LNCaP clone FGC (cell line): ENCODE measurements at places on chromosomes 2 and 18.

GRCh38 chr2:6812857-6813530 is 52.7 kb downstream of the CMPK2 start:
- DNase-seq: no peak

DNA sequence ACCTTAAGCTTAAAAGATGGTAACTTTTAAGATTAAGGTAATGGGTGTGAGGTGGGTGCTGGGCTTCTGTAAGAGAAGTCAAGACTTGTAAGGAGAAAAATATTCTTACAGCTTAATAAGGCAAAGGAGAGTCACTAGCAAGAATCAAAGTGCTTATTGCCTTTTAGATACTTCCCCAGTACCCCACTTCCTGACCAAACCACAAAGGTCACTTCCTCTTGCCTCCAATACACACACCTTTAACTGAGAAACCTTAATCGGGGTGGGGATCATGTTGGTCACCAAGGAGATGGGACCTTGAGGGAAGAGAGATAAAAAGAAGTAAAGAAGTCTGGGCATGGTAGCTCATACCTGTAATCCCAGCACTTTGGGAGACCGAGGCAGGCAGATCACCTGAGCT is 10.6 kb upstream of the ATG16L1 start:
- no peak for DNase-seq

GRCh38 chr2:131077182-131077846 is 15.9 kb downstream of the FAM168B start:
- no peak for DNase-seq

DNA sequence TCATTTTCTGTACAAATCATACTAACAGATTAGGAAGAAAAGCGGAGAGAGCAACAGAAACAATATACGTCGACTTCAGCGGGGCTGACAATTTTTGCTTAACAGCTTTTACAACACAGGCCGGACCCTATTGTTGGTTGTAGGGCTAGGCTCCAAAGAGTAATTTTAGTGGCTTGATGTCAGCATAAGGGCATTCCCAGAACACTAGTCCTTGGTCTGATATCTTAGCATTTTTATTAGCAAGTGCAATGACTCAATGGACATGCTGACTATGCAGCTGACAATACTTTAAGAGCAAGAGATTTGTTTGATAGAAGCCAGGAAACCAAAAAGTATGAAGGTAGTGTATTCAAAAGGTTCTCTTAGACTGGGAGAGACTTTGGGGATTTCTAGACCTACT is 209.9 kb downstream of the LNPK start:
- DNase-seq: no peak

DNA sequence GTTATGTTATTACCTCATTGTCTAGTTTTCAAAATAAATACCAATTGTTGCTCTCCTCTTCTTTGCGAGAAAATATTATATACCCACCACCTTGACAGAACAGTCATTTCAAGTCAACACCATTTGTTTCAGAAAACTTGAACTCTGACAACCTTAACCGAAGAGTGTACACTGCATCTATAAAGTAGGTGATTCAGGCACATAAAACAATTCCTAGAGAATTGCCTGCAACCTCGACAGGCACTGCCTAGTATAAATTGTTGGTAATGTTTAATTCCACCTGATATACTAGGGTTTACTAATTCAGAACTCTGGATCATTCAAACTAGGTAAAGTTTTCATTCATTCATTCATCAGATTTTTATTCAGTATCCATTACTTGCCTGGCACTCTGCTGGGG is 121.8 kb downstream of the AKAIN1 start:
- no peak for DNase-seq

- no peak for DNase-seq
These were observed 317.8 kb upstream of the ZNF521 start for GRCh38 chr18:25669741-25670140.

- DNase-seq: no peak
These were observed 981.5 kb downstream of the DCDC2C start for GRCh38 chr2:4684921-4685320.

GRCh38 chr2:241082341-241083090 is 19.6 kb downstream of the MTERF4 start:
- DNase-seq: no peak

DNA sequence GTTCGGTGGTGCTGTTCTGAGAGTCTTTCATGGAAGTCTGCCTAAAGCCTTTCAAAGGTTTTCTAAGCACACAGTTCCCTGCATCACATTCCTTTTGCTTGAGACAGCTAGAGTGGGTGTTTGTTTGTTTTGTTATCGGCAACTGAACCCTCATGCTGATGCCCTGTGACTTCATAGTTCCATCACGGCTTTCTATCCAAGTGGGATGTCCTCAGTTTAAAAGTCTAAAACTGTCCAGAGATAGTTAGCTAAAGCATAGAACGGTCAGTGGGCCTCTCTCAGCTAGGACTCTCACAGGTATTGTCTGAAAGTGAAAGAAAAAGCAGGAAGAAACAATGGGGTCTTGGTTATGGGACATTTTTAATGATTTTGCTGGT is 337.3 kb downstream of the OSR1 start:
- DNase-seq: no peak

DNA sequence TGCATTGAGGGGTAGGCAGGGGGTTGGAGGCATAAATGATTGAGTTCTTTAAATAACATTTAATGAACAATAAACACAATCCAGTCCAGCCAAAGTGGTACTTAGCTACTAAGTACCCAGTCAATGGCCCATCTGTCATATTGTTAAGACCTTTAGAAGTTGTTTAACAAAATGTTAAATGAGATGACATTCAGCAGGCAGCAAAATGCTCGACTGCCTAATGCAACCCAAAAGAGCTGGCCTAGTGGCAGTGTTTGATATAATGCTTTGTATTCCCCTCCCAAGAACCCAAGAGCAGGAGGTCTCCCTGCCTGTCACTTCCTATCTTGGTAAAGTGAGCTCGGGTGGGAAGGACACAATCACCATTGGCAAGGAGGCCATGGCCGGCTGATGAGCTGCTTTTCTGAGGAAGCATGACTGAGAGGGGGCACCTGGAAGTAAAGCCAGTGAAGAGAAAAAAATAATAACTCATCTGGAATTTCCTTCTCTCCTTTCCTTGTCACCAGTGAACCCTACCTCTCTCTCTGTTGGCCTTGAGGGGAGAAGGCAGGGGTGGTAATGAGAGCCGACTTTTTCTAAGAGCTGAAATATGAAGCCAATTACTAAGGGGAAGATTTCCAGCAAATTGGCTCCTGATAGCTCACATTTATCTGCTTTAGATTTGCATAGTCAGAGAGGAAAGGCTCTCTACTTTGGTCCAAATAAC is 140.6 kb downstream of the C1D start:
- no peak for DNase-seq

DNA sequence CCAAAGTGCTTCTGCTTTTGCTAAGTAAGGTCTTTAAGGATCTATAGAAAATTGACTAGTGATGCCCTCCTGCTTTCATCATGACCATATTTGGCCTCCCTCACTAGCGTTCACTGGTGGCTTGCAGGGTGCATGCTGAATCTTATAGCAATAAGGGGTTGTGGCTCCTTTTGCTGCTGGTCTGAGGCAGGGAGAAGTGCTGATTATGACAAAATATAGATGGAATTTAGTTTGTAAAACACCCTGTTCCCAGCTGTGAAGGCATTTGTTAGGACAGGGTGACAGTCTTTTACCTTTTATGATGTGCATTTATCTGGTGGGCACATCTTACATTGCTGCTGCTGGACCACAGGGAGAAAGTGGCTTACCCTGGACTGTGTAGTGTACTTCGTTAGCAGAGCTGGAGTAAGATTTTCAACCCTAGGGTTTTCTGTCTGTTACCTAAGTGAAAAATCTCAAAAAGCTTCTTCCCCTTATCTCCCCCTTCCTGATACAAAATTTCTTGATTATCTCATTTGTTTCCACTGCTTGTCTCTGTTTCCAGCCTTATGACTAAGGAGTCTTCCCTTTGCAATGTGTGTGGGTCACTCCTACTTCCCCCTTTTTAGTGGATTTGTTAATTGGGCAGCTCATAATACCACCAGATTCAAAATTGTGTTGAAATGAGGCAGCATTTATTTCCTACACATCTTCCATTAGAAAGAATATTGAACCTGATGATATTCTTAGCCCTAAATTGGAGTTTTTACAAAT is 21.2 kb upstream of the RPL37A start:
- no peak for DNase-seq

- no peak for DNase-seq
These were observed 145.2 kb downstream of the ICOS start for GRCh38 chr2:204081487-204082425.

GRCh38 chr2:138336146-138336545 is 165.4 kb upstream of the SPOPL start:
- DNase-seq: no peak

DNA sequence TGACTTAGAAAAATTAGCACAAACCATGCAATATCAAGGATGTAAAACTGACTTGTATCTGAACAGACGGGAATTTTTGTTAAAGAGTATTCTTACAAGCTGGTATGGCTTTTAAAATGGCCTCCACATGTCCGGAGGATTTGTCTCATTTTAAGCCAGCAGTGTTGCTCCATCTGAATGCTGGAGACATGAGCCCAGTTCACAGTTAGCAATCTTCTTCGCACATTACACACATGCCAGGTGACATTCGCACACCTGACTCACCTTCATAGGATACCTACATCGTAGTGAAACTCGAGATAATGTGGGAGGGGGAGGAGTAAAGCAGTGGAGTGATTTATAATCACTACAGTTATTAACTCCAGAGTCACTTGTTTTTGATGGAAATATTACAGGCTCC is 231.8 kb upstream of the RBBP8 start:
- DNase-seq: no peak

DNA sequence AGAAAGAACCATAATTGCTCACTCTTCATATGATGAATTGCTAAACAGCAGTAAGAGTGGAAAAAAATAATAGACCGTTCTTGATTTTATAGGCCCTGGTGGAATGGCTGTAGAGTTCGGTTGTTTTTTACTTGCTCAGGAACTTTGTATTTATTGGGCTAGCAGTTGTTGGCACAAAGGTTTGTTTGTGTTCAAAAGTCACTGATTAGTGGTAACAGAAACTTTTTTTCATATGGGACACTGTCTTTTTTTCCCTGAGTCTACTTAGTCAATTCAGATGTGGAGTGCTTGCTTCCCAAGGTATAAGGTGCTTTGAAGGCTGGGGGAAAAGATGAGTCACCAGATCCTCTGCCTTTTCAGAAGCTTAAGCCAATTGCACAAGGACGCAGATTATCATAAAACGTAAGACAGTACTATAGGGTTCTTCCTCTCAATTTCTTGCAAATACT is 25.8 kb downstream of the PHLPP1 start:
- peak; percentile 49 for DNase-seq

- no peak for DNase-seq
These were observed 135.3 kb downstream of the CTIF start for GRCh38 chr18:48673853-48674721.

- no peak for DNase-seq
These were observed 82.0 kb upstream of the MSH2 start for GRCh38 chr2:47321006-47321405.

- DNase-seq: no peak
These were observed 171.0 kb downstream of the ZBTB7C start for GRCh38 chr18:48238206-48238605.

DNA sequence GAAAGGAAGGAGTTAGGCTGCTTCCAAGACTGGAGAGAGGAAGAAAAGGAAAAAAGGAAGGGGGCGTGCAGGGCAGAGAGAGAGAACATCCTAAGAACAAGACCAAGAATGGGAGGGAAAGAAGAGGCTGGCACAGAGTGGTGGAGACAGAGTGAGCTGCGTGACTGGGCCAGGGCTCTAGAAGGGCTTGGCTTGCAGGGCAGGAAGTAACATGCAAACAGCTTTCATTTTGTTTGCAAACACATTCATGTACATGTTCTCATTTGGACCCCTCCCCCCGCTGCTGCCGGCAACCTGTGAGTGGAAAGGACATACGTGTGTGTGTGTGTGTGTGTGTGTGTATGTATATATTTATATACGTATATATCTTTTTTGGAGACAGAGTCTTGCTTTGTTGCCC is 46.8 kb upstream of the DNMT3A start:
- DNase-seq: no peak

DNA sequence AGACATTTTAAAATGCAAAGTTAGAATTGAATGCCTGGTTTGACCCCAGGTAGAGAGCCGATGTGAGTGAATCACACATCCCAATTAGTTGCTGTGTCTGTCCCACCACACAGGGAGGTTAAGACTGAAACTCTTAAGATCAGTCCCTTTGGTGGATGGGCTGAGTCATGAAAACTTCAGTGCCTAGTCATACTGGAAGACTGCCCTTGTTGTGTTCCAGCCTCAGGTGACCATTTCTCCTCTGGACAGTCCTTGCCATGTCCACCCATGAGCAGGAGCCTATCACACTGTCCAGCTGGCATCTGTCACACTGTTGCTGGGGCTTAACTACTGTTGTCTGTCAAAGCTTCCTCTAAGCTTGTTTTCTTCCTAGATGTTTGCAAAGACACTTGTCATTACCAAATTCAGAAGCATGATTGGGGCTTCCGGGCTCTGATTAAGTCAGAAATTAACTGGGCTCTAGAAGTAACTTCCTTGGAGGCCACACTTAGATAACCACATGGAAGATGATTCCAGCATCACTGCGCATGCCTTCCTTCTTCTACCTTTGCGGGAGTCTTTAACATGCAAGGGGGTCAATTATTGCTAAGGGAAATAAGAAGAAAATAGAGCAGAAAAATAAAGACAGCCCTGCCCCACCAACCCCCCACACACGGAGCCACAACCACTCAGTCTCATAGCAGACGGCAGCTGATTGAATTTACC is 21.3 kb downstream of the CYRIA start:
- no peak for DNase-seq

- no peak for DNase-seq
These were observed 39.8 kb downstream of the WDR33 start for GRCh38 chr2:127770973-127771735.

DNA sequence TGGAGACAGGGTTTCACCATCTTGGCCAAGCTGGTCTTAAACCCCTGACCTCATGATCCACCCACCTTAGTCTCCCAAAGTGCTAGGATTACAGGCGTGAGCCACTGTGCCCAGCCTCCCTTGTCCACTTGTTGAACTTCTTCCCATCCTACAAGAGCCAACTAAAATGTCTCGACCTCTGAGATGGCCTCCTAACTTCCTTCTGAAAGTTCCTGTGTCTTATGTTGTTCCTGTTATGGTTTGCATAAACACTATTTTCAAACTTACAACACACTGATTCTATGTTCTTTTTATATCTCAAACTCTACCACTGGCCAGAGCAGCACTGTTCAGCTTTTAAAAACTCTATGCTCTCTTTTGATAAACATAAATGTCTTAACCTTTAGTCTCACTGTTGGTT is 63.3 kb upstream of the UGP2 start:
- no peak for DNase-seq

DNA sequence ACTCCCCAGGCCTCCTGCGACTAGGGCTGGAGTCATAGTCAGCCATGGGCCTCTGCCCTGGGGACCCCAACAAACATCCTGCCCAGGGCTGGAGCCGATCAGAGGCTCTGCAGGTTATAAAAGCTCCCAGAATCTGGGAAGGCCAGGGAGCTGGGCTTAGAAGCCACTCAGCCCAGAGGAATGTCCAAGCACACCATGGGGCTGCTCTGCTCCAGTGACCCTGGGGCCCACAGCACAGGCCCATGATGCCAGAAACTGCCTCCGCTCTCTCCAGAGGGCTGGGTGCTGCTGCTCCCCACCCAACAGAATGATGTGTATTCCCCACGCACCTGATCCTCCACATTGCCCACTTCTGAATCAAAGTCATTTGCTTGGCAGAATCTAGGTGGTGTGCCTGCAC is 88.5 kb downstream of the ARMC9 start:
- no peak for DNase-seq
